RPMI7951 (cell line): ENCODE measurements at places on chromosomes 7 and 10. TPM values are rescaled to one million over a fixed set of nuclear protein-coding genes. Genes with fewer than 3 reads are reported as not detected.

- DNase-seq: peak; percentile 14
Observed at GRCh38 chr7:137325927-137326326, 17.6 kb downstream of the PTN start.

CCL24 gene
- not detected in 2 replicates for total RNA-seq

DNA sequence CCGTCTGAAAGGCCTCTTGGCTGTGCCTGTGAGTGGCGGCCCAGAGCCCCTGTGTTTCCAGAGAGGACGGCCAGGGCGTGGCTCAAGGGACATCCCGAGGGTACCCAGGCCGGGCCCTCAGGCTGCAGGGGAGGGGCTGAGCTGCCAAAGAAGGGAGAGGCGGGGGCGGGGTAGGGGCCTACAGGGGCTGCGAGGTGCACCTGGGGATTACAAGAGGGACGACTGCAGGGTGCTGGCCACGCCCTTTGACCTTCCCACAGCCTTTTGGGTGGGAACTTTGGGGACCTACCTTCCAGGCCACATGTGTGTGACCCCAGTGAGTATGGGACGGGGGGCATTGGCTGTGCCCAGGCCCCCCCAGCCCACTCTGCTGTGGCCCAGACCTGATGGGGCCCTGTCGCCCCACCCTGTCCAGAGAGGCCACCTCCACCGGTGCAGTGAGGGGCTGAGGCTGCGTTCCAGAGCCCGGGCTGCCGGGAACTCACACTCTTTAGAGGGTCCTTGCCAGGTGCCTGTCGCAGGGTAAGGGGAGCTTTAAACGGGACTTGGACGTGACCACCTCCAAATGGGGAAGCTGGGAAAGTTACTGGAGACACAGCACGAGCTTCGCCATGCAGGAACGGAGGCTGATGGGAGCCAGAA is 19.0 kb upstream of the NKX6-2 start:
- no peak for DNase-seq

TAS2R3 gene
- 0.12 TPM in 1 of 2 replicates, not detected in the other for total RNA-seq

ADRB1 gene
- total RNA-seq: not detected in 2 replicates

GRCh38 chr7:156703773-156704482 is 63.4 kb downstream of the RNF32 start:
- no peak for DNase-seq

DNA sequence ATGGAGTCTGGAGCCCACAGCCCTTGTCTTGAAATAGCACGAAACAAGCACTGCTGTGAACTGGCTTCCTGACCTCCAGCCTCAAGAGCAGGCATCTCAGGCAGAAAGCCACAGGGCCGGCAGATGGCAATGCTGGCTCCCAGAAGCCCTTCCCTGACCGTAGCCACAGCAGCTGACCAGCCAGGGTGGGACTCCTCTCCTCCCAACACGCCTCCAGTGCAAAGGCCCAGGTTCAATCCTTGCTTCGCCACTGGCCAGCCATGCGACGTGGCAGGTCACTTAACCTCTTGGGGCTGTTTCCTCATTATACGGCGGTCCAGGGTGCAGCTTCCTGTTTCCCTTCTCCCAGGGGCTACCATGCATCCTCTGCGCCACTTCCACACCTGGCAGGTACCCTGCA is 12.8 kb downstream of the PRKAG2 start:
- DNase-seq: no peak

DNA sequence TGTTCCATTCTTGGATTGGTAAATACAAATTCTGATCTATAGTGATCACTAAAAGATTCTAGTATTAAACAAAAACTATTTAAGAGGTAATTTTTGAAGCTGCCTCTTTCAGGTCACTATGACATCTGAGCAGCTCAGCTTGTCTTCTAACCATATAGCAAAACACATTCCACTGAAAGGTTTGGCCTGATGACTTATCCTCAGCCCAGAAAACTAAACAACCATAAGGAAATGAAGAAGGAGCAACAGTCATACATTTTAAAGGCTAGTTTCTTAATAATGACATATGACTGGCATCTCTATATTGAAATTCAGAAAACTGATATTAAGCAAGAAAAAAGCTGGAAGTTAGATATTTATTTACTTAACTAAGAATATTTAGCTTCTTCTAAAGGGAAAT is 24.6 kb downstream of the NT5C2 start:
- no peak for DNase-seq

- DNase-seq: no peak
Observed at GRCh38 chr7:96772139-96772694, 62.6 kb upstream of the SEM1 start.

- no peak for DNase-seq
Observed at GRCh38 chr10:123266971-123267370, 112.8 kb downstream of the BUB3 start.

C10orf67 gene
- total RNA-seq: not detected in 2 replicates

DNAJB9 gene
- 25.1 and 32.2 TPM in 2 replicates for total RNA-seq
